ENCODE measurements at places on chromosomes 1 and 21. TPM values are rescaled to one million over a fixed set of nuclear protein-coding genes. Genes with fewer than 3 reads are reported as not detected.

DNA sequence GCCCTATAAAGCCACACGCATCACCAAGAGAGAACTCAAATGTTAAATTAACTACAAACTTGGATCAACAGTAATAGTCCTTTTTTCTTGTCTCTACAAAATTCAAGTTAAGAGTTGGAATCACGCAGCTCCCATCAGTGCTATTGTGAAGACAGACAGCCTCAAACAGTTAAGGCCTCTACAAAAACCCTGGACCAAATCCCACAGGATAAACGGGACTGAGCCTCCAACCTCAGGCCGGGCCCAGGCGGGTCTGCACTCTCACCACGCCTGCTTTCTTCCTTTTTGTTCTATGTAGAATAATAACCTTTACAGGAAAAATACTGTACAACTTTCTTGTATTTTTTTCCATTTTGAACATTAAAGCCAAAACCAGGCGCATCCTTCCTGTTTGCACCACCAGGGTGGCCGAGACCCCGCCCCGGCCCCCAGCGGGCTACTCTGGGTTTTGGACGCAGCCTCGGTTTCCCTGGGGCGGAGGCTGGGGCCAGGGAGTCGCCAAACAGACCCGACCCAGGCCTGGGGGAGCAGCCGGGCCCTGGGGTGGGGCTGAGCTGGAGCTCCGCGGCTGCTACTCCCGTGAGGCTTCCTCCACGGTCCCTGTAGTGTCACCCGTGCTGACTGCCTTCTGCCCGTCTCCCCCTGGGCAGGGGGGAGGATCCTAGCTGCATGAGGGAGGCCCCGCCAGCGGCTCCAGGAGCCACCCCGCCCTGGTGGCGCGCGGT lies 158.4 kb downstream of the CASZ1 start:
- H3K4me3 ChIP-seq: no peak overlapping the region
- H3K4me1 ChIP-seq: no peaks in the 10 kb centered on the region
- no peak for DNase-seq
- H3K27ac ChIP-seq: no peak overlapping the region
- no peaks in the 10 kb centered on the region for H3K36me3 ChIP-seq

GRCh38 chr1:39488793-39489566 lies 2.5 kb upstream of the BMP8A start:
- no peaks in the 10 kb centered on the region for H3K36me3 ChIP-seq
- no peak overlapping the region for H3K27ac ChIP-seq
- H3K27me3 ChIP-seq: no peaks in the 10 kb centered on the region
- no peaks in the 10 kb centered on the region for H3K4me1 ChIP-seq
- DNase-seq: no peak

The NEK2 gene
- total RNA-seq: 25.9 TPM

The CDA gene
- not detected for total RNA-seq

The SPRR2F gene
- not detected for total RNA-seq

All from Karpas-422 (cell line).